ENCODE measurements at places on chromosomes 12 and 14. TPM values are rescaled to one million over a fixed set of nuclear protein-coding genes. Genes with fewer than 3 reads are reported as not detected.

- DNase-seq: no peak
Measured at GRCh38 chr12:2949411-2949810, 9.8 kb upstream of the TEAD4 start.

- no peak for DNase-seq
Measured at GRCh38 chr12:93174048-93174447, 203.7 kb upstream of the NUDT4 start.

- DNase-seq: no peak
Measured at GRCh38 chr12:48794870-48795269, 6.0 kb upstream of the ADCY6 start.

DNA sequence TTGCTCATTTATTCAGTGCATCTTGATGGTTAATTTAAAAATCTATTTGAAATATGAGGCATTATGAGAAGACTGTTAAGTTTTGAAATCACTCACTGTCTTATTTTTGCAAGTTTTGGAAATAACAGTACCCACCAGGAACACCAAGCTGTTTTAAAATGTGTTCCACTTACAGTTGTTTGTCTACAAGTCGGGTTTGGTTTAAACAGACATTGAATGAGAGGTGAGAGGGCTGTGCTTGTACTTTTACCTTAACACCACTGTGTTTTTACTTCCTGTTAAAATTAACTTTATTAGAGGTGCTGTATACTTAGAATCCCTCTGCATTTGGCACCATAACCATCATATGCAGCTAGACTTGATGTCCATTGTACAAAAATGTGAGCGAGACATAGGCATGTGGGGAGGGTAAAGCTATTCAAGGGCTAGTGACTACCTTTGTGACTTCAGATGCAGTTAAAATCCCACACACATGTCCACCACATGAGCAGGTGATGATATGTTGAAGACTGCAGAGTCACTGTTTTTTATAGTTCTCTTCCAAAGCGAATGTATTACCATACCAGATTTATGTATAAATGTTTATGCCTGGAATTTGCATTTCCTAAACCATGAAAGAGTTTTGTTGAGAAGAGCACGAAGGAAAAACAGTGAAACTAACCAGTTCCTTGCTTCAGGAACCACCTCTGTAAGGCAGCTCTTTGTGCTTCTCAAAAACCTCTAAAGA is 12.9 kb downstream of the ELK3 start:
- no peak for DNase-seq

DNA sequence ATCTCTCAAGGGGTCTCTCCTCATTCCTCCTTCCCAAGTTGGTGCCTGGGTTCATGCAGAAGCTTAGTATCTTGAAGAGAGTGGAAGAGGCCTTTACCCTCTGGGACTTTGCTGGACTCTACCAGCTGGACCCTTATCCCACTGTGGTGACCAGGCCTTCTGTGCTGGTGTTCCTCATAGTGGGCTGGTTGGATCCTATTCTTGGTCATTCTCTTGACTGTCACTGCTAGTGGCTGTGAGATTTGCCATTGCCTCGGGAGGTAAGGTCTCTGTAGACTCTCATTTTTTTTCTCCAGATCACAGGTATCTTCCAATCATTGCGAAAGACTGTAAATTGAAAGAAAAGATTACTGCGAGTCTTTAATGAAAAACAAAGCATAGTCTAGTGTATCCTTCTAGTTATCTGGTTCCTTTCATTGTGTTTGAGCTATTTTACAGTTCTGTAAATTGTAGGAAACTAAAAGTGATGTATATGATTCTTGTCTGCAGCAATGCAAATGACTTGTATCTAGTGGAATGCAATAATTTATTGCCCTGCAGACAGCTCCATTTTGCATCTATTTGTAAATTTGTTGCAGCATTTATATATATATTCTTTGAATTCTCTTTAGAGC is 217.9 kb downstream of the AEBP2 start:
- DNase-seq: no peak

DNA sequence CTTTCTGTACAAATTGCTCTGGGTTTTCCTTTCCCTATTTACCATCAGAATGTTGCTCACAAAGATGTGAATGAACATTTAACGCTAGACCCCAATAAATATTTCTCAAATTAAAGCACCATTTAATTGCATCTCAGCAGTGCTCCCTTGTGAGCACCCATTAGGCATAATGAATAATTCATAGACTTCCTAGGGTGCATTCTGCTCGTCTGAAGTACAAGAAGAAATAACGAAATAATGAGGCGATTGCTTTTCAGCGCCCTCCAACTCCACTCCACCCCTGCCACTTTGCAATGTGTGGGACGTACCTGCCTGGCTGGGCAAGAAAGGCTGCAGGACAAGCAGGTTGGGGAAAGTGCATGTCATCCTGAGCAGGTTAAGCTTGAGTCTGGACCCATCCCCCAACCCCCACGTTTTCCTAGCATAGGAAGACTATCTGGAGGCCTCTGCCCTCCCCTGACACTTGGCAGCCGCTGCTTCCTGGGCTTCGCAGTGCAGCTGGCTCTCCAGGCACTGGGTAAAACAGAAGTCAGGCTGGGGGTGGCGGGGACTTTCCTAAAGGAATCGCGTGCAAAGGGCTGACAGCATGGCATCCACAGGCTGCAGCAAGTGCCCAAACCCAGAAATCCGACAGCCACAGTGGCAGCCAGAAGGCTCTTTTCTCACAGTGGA is 253.7 kb downstream of the DUSP6 start:
- no peak for DNase-seq

- no peak for DNase-seq
Measured at GRCh38 chr12:109494348-109494881, 17.0 kb downstream of the UBE3B start.

- no peak for DNase-seq
Measured at GRCh38 chr14:77311217-77311616, 9.5 kb downstream of the POMT2 start.

- no peak for DNase-seq
Measured at GRCh38 chr12:114213055-114213581, 192.8 kb downstream of the TBX5 start.

DNA sequence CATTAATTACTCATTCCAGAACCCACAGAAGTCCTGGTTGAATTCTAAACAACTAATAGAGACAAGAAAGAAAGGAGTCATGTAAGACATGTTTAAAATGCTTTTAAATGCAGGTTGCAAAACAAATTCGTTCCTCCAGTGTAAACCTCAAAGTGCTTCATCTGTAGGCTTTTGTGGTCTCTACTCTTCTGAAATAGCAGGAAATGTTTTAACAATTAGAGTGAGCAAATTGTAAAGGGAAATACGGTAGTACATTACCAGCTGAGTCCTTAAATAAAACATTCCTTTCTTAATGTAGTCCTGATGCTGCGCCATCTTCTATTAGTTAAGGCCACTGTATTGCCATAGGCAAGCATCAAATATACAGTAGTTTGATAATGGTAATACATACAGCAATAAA is 1934.2 kb upstream of the SEL1L start:
- DNase-seq: peak; percentile 56

DNA sequence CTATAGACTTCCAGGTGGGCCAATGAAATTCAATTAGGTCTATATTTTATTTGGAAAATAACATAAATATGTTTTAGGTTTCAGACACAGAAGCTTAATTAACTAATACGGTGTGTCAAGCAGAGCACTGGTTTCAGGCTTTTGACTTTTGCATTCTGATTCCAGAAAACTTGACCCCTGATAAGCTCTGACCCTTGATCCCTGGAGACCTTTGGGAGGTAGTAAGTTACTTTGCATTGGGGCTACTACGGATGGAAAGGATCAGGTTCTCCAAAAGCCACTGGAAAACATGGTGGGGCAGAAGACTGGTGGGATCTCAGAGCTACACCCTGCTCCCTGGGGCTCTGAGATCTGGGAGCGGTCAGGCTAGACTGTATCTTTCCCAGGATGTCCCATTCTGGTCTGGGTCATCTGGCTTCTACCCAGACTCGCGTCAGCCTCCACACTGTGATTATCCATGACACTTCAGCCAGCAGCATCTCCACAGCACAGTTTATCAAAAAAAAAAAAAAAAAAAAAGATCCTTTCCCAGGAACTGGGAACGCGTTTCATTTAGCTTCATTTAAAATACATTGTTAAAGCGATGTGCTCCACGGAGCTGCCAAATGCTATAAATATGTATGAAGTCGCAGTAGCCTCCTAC is 17.8 kb upstream of the EMP1 start:
- no peak for DNase-seq

- DNase-seq: no peak
Measured at GRCh38 chr14:73290279-73290678, 53.0 kb downstream of the PAPLN start.

- DNase-seq: no peak
Measured at GRCh38 chr14:84003346-84003745, 1526.6 kb upstream of the FLRT2 start.

- DNase-seq: no peak
Measured at GRCh38 chr12:13141686-13142085, 38.2 kb upstream of the GSG1 start.

DNA sequence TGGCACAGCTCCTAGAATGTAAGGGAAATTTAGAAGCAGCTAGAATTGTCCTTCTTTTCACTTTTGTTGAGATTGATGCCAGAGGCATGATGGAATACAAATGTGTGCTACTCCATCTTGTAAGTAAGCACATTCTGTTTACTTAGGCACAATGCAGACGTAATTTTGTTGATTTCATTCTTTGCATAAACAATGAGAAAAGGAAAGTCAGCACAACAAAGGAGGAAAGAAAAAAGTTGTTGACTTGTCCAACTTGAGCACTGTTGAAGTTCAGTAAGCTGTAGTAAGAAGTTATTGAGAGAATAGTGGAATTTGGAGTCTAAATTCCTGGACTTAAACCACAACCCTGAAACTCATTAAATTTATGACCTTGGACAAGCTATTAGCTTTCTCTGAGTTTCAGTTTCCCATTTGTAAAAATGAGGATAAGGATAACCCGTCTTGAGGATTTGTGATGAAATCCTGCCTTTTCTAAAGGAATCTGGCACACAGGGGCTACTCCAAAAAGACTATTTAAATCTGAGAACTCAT is 19.4 kb upstream of the CNTN1 start:
- DNase-seq: no peak

- no peak for DNase-seq
Measured at GRCh38 chr12:81022531-81022930, 55.3 kb upstream of the ACSS3 start.

GRCh38 chr12:77893918-77894317 is 63.2 kb downstream of the NAV3 start:
- DNase-seq: no peak

DNA sequence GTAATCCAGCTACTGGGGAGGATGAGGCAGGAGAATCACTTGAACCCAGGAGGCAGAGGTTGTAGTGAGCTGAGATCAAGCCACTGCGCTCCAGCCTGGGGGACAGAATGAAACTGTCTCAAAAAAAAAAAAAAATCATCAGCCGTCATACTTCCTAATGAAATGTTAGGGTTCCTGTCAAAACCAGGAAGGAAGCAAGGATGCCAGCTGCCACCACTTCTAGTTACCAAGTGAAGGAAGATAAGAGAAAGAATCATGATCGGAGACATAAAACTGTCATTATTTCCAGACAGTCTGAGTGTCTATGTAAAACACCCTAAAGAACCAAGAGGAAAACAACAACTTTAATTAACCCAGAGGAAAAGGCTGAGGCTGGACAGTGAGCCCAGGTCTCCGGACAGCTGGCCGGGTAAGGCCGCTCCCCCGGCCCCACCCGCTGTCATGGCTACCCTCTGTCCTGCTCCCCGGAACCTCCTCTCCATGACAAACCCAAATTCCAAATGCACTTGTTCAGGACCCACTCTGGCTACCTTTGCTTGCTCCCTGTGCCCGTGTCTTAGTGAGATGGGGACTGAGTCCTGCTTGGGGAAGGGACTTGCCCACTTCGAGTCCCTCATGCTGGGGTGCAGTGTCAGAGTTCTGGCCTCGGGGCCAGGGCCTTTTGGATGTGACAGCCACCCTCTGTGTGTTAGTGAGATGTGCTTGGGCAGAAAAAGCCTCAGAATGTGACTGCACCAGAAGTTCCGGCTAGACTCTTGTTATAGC is 29.0 kb downstream of the SLC6A12 start:
- DNase-seq: no peak

- no peak for DNase-seq
Measured at GRCh38 chr12:98513379-98514322, 1.7 kb upstream of the TMPO start.

GRCh38 chr12:92408072-92408900 is 262.6 kb upstream of the BTG1 start:
- DNase-seq: no peak

- DNase-seq: no peak
Measured at GRCh38 chr14:45136399-45136798, 669 bp downstream of the FANCM start.

GRCh38 chr14:64958201-64958600 is 13.9 kb downstream of the RAB15 start:
- DNase-seq: no peak

TRHDE gene
- 17.1 TPM for polyA plus RNA-seq

PRH2 gene
- 0.18 TPM for polyA plus RNA-seq

ZNF268 gene
- 16.2 TPM for polyA plus RNA-seq

TAS2R13 gene
- not detected for polyA plus RNA-seq
